ENCODE measurements at places on chromosomes 7 and 10. TPM values are rescaled to one million over a fixed set of nuclear protein-coding genes. Genes with fewer than 3 reads are reported as not detected.

Gene CALML3
- not detected for total RNA-seq

Gene OR2A1
- 0.36 TPM for total RNA-seq

Gene ITGA8
- total RNA-seq: 2.5 TPM

Gene PNLIPRP2
- total RNA-seq: not detected

Gene ECHDC3
- 0.36 TPM for total RNA-seq

Gene SPDYE9
- not detected for total RNA-seq

Gene CUZD1
- 0.59 TPM for total RNA-seq

Gene LHFPL3
- total RNA-seq: not detected
